CD4-positive, alpha-beta T cell treated with Interleukin-6 at 100 ng/mL for 8 hours (primary cell): ENCODE measurements at places on chromosomes 12 and 14.

DNA sequence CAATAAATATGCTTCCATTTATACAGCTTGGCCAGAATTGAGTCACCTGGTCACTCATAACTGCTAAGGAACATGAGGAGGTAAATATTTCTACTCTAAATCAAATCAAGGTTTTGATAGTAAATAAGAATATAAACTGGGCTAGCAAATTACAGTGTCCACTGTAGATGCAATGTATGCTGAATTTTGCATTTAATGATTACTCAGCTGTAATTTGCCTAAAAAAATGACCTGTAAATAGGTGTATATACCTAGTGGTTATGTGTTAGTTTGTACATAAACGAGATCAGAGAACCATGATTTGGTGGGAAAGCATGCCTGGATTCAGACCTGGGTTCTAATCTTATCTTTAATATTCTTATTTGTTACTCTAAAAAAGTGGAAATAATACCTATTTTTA lies 76.6 kb upstream of the CNTN1 start:
- no peak for DNase-seq

DNA sequence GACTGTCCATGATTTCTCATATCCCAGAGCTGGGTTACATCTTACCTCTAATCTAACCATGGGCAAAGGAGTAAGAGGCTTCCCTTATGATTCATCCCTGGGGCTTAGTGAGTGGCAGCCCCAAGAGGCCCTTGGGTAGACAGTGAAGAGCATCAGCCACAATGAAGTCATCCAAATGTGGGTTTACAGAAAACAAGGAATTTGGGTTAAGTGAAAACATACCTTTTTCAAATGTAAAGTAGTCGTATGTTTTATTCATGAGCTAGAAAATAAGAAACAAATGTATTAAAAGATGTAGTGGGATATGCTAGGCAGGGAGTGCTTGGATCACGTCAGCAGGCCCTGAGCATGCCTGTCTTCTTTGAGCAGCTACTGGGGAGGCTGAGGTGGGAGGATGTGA lies 54.0 kb upstream of the ELK3 start:
- no peak for DNase-seq

GRCh38 chr12:82055391-82055790 lies 296.2 kb upstream of the PPFIA2 start:
- DNase-seq, result no peak

DNA sequence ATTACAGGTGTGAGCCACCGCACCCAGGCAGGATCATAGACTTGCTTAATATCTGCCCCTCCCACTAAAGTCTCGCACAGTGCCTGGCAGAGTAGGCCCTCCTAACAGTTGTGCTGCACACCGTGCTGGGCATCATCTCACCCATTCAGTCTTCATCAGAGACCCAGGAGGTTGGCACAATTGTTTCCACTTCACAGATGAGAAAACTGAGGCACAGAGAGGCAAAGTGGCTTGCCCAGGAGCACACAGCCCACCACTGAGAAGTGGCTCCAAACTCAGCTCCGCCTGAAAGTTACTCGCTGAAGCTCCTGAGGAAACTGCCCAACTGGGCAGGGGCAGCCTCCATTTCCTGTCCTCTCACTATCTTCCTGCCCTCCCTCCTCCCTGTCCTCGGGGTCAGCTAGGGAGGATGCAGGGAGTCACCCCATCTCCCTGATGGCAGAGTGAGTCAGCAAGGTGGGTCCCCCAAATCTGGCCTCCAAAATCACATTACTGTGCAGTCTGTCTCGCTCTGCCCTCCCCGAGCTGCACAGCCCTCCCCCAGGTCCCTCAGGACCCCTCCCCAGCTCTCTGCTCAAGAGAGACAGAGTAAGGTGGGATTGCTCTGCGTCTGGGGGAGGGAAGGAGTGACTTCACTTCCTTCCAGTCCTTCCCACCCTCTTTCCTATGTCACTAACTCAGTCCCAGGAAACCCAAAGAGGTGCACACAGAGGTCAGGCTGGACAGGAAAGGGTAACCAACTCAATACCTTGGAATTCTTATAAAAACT lies 5.7 kb downstream of the SLC8B1 start:
- no peak for DNase-seq

- no peak for DNase-seq
These were observed 4.2 kb downstream of the CDK2AP1 start for GRCh38 chr12:123267335-123267920.

DNA sequence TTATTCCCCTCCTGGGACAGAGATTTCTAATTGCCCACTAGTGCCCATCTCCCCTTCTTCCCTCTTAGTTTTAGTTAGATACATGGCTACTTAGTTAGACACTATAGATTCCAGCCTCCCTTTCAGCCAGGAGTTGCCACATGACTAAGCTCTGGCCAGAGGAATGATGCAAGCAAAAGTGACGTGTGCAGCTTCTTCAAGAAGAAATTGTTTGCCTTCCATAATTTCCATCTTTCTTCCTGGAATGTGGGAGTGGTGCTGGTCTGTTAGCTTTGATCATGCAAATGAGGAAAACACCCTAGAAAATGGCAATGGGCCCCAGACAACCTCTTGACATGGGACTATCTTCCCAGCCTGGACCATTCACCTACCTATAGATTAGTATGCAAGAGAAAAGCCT lies 21.4 kb downstream of the CCDC177 start:
- no peak for DNase-seq

DNA sequence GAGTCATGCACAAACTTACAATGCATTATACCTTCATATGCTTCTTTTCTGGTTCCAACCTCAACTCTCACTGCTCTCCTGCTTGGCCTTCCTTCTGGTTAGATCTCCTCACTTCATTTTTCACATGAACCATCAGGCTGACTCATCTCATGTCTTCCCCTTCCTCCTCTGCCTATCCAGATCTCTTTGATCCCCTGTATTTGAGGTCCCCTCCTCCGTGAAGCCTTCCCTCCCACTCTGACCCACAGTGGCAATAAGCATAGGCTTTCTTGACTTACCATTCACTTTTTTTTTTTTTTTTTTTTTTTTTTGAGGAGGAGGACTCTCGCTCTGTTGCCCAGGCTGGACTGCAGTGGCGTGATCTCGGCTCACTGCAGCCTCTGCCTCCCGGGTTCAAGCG lies 14.7 kb upstream of the ASIC1 start:
- no peak for DNase-seq

DNA sequence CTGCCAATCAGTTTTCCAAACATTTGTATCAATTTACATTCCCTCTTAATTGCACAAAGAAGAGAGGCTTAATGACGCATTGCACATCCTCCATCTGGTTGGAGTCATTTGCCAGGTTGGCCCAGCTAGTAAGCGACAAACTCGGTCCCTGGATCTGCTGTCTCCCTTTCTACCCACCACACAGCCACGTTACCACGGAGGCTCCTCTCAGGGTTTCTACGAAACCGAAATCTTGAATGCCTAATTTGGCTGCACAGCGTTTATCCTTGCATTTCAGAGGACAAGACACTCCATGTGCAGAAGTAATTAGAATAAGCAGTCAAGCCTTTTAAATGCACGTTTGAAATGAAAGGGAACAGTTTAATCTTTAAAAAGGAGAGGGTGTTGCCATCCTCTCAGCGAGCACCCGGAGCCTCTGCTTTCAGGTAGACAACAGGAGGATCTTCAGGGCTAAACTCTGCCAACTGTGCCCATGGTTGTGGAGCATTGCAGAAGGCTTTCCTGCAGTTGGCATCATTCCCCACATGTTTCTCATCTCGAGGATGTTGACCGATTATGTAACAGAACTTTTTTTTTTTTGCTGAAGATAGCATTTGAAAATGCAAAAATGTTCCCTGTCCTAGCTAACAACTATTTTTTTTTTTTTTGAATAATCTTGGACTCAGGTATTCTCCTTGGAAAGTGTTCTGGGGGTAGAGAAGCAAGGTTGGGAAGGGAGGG lies 37.8 kb downstream of the SLC24A4 start:
- DNase-seq, result no peak

DNA sequence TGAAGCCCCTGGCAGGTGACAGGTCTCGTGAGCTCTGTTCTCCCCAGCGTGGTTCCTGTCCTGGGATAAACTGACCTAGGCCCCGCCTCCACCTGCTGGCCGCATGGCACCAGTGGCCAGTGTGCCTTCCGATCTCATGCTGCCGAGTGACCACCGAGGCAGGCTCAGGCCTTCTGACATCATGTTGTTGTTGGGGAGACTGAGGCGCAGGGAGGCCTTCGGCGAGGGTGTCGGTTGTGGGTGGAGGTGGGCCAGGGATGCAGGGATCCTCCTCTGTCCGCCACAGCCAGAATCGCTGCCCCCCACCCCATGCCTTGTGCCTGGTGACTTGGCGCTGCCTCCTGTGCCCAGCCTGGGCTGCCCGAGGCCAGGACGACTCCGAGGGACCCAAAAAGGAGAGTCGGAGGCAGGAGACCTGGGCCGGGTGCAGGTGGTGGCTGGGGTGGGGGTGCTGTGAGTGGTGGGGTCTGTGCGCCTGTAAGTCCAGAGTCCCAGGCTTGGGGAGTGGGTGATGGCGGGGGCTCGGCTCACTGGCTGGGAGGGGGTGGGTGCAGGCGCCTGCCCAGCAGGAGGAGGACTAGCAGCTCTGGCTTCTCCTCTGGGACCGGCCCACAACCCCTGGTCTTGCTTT lies 24.3 kb downstream of the ASPG start:
- no peak for DNase-seq

GRCh38 chr14:50804181-50804721 lies 26.7 kb downstream of the NIN start:
- no peak for DNase-seq

DNA sequence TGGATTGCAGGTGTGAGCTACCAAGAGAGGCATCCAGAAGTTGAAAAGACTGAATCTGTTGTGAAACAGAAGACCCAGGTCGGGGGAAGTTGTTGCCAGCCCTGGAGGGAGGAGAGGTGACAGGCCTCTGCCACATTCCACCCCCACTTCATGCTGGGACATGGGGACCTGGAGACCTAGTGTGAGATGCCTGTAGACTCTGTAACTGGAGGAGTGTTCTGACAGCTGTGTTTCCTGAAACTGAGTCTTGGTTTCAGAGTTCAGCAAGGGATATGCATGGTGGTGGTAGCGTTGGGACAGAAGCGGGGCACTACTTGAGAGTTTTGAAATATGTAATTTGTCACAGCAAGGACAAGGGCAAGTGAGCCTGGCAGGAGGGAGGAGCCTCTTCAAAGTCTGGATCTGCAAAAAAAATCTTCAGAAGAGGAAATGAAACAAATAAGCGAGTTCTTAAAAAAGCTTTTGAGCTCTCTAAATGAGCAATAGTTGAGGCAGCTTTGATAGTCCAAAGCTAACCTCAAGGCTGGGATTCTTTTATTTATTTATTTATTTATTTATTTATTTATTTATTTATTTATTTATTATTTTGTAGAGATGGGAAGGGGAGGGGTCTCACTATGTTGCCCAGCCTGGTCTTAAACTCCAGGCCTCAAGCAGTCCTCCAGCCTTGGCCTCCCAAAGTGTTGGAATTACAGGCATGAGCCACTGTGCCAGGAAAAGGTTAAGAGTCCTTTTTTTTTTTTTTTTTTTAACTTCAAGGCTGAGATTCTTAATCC lies 58.9 kb upstream of the EEA1 start:
- DNase-seq, result no peak
